Activated CD4-positive, alpha-beta T cell treated with anti-CD3 and anti-CD28 coated beads, Interleukin-2, amount 50 U/mL, for 4 hours (primary cell): ENCODE measurements at places on chromosomes 13 and 19.
A peak's percentile ranks its signal among the peaks of the same experiment; 100 is the strongest.

- DNase-seq = no peak
Observed at GRCh38 chr19:31185261-31185660, 164.0 kb downstream of the TSHZ3 start.

DNA sequence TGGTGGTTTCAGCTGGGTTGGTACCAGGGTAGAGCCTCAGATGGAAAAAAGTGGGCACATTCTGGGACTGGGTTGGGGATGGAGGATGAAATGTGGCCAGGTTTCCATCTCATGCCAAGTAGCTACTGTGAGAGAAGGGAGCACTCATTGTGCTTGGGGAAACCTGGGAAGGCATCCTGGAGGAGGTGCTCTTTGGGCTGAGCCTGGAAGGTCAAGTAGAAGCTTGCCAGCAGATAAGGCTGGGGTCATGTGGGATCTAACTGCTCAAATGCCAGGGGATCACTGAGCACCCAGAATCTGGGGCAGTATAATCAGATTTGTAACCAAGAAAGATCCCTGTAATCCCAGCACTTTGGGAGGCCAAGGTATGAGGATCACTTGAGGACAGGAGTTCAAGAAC lies 9.0 kb upstream of the KCNN1 start:
- no peak for DNase-seq

- peak; percentile 81 for DNase-seq
Observed at GRCh38 chr19:507286-508203, at the start of gene TPGS1. TPGS1 (plus strand) TSS chr19:507497; CDS start chr19:507507, 10 bp downstream.

DNA sequence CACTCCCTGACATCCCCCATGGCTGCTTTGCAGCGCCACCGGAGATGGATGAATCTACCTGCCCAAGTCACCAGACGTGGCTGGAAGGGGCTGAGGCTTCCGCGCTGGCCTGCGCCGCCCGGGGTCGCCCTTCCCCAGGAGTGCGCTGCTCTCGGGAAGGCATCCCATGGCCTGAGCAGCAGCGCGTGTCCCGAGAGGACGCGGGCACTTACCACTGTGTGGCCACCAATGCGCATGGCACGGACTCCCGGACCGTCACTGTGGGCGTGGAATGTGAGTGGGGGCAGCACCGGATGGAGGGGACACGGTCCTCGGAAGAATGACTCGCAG lies 4.6 kb downstream of the ICAM5 start:
- no peak for DNase-seq

DNA sequence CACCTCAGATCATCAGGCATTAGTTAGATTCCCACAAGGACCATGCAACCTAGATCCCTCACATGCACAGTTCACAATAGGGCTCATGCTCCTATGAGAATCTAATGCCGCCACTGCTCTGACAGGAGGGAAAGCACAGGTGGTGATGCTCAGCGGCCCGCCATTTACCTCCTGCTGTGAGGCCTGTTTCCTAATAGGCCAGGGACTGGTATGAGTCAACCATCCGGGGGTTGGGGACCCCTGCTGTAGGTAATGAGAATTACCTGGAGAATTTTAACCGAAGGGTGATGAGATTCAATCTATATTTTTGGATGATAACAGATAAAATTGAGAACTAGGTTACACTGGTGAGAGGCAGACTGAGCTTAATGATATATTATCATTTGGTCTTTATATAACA lies 101.4 kb downstream of the LACC1 start:
- no peak for DNase-seq

DNA sequence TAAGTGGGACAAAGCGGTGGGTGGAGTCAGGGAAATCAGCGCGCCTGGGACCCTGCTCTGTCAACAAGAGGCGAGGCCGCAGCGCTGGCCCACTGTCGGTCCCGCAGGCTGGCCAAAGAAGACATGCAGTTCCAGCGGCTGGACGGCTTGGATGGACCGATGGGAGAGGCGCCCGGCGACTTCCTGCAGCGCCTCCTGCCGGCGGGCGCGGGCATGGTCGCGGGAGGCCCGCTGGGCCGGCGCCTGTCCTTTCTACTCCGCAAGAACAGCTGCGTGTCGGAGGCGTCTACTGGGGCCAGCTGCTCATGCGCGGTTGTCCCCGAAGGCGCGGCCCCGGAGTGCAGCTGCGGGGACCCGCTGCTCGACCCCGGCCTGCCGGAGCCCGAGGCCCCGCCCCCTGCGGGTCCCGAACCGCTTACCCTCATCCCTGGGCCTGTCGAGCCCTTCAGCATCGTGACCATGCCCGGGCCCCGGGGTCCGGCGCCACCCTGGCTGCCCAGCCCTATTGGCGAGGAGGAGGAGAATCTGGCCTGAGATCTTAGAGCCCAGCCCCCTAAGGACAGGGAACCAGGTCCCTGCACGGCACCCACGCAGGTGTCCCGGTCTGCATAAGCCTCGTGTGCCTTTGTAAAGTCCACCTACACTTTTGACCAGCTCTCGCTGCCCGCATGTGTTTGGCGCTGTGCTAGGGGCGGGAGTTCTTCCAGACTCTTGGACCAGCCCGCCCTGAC lies 6.1 kb downstream of the BEST2 start:
- peak; percentile 48 for DNase-seq

DNA sequence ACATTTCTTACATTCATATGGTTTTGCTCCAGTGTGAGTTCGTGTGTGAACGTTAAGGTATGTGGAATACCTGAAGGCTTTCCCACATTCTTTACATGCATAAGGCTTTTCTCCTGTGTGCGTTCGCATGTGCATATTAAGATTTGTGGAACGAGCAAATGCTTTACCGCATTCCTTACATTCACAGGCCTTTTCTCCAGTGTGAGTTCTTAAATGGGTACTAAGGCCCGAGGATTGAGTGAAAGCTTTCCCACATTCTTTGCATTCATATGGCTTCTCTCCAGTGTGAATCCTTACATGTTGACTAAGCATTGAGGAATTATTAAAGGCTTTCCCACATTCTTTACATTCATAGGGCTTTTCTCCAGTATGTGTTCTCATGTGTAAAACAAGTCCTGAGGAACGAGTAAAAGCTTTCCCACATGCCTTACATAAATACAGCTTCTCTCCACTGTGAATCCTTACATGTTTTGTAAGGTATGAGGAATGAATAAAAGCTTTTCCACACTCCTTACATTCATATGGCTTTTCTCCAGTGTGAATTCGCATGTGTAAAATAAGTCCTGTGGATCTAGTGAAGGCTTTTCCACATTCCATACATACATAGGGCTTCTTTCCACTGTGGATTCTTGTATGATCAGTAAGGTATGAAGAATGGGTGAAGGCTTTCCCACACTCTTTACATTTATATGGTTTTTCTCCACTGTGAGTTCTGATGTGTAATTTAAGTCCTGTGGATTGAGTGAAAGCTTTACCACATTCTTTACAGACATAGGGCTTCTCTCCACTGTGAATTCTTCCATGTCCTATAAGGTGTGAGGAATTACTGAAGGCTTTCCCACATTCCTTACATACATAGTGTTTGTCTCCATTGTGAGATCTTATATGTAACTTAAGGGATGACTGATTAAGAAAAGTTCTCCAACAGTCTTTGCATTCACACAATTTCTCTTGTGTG lies 10.7 kb downstream of the ZNF846 start:
- no peak for DNase-seq

DNA sequence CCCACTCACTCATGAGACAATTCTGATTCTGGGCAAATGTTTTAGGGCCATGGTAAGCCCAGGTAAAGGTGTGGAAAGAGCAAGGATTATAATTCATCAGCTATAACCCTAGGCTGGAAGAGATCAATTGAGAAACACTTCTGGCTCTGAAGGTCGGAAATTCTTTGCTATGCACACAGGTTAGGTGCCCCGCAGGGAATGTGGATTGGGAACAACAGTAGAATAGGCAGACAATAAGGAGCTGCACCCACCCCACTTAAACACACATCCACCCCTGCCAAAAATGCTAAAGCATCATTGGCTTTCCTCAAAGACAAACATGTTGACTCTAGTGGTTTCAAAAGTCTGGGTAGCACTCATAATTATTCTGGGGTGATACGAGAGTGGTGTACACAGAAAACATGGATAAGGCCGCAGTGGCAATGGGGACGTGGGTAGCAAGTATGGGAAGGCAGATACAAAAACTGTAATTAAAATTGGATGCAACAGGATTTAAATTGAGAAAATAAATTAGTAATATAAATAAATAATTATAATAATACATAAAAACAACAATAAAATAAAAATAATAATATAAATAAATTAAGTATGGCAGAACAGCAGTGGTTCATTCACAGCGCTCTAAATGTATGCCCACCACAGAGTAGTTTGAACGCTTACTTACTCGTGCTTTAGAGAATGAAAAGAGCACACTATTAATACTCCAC lies 8.6 kb downstream of the EFNB2 start:
- no peak for DNase-seq

DNA sequence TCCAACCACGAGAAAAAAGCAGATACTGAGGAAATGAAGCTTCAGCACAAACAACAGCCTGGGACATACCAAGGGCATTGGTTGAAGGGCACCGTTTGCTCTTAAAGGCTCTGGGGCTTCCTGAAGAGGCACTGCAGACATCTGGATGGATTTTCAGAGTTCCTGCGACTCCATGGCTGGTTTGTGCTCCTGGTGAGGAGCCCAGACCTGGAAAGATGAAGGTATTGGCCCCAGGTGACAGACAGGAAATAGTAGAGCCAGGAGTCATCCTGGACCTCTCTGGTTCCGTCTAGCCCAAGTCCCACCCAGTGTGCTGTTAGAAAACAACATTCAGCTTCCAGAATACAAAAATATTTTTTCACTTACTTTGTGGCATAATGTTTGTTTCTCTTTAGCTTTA lies 6.3 kb downstream of the IL17D start:
- no peak for DNase-seq

GRCh38 chr19:1166872-1167573 lies 7.0 kb downstream of the SBNO2 start:
- no peak for DNase-seq

GRCh38 chr13:30806784-30807183 lies 71.4 kb downstream of the ALOX5AP start:
- DNase-seq = no peak

- DNase-seq = no peak
Observed at GRCh38 chr19:7701654-7702457, at the start of gene FCER2. FCER2 (minus strand) TSS chr19:7702131; CDS start chr19:7699760, 2,371 bp downstream.

DNA sequence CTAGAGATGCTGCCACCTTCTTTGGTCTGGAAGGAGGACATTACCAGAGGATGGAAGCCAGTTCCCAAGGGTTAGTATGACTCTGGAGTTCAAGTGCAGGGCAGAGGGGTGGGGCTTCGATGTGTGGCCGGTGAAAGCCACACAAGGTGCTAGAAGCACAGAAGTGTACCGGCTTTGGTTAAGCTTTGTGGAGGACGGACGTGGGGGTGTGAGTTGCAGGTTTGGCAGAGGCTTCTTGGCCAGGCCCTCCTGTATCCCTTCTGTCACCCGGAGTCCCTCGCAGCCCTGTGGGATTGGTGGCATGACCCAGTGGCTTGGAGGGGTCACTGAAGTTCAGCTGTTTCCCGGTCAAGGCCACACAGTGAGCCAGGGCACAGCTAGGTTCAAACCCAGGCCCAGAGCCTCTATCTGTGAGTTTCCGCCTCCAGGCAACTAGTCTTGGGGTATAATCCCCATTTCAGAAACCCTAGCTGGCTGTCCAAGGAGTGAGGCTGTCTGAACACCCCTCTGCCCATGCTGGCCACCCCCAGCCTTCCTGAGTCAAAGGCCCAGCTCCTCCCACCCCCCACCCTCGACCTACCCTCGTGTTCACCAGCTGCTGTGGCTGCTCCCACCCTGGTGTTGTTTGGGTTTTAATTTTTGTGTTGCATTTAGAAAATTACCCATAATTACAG lies 4.6 kb upstream of the SSBP4 start:
- DNase-seq = no peak

DNA sequence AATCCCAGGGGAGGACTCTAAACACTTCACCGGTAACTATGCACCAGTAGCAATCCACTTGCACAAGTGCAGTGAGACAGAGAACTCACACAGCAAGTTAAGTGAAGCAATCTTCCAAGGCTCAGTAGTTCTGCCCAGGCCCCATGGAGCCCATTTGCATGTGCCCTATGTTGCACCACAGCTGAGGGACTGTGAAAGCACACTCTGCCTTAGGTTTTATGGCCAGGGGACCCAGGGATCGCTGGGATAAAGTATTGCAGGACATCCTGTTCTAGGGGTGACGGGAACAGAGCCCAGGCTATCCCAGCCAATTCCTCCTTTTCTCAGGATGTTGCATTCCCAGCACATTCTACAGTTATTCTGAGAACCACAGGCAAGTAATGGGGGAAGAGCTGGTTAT lies 6.0 kb upstream of the AMER2 start:
- no peak for DNase-seq

GRCh38 chr19:47495478-47496372 lies 11.7 kb upstream of the KPTN start:
- no peak for DNase-seq

DNA sequence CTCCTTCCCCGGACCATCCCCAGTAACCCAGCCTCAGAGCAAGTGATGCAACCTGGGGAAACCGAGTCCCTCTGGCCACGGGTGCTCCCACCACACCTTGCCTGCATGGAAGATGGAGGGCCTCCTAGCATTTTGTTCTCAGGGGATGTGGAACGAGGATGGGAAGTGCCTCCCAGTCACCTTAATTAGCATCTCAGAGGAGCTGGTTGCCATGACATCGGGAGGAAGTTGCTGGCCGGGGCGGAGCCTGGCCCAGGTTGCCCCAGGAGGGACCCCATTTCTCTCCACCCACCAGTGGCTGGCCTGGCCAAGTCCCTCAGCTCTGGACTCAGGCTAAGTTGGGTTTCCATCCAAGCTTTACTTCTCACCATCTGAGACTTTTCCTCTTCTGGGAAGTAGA lies 24.1 kb upstream of the PTPRS start:
- no peak for DNase-seq

- DNase-seq = peak; percentile 34
Observed at GRCh38 chr19:34963573-34964406, at the start of gene ZNF792. ZNF792 (minus strand) TSS chr19:34964229; CDS start chr19:34963662, 567 bp downstream.

DNA sequence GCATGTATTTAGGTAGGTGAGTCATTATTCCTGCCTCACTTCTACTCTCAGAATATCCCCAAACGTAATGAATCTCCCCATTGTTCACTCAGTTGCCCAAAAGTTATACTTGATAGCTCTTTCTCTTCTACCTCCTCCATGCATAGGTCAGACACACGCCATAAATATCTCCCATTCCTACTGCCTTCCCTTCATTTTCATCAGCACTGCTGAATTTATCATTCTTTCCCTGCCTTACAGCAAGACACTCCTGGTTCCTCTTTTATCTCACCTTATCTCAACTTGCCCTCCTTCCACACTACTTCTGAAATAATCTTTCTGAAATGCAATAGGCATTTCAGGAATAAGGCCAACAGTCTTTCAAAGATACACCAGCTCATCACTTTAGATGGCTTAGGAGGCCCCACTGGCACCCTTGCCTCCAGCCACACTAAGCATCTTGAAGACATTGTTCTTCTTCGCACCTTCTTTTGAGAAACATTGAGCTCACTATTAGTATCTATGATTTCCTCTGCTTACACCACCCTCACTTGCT lies 333.9 kb downstream of the MYO16 start:
- DNase-seq = no peak

GRCh38 chr19:6038634-6039405 lies 60.9 kb upstream of the RANBP3 start:
- DNase-seq = no peak
